ENCODE measurements at places on chromosomes 2 and 18. TPM values are rescaled to one million over a fixed set of nuclear protein-coding genes. Genes with fewer than 3 reads are reported as not detected.

- DNase-seq: no peak
Observed at GRCh38 chr2:238855891-238856580, 8.2 kb downstream of the TWIST2 start.

Gene THSD7B
- 2.6 TPM for polyA plus RNA-seq

GRCh38 chr18:41144441-41144840, 810.6 kb upstream of the PIK3C3 start:
- DNase-seq: no peak

GRCh38 chr2:98012561-98012991, 16.8 kb upstream of the TMEM131 start:
- no peak for DNase-seq

GRCh38 chr2:86039963-86040655, 65.6 kb downstream of the POLR1A start:
- DNase-seq: no peak
